ENCODE measurements at places on chromosomes 6 and 20. TPM values are rescaled to one million over a fixed set of nuclear protein-coding genes. Genes with fewer than 3 reads are reported as not detected.

GRCh38 chr20:44698351-44698750 is 16.8 kb upstream of the CCN5 start:
- DNase-seq: no peak

- no peak for DNase-seq
Measured at GRCh38 chr6:73696966-73697655, 1.1 kb downstream of the CD109 start.

DNA sequence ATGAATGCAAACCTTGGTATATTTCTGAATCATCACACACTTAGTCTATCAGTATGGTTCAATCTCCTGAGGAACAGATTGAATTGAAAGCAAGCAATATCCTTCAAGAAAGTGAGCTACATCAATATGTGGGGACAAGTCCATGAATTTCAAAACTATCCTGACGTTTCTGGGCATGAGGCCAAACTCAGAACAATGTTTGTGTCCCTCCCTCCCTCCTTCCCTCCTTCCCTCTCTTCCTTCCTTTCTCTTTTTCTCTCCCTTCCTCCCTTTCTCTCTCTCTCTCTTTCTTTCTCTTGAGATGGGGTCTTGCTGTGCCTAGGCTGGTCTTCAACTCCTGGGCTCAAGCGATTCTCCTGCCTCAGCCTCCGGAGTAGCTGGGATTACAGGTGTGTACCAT is 27.9 kb upstream of the SYNCRIP start:
- DNase-seq: no peak

DNA sequence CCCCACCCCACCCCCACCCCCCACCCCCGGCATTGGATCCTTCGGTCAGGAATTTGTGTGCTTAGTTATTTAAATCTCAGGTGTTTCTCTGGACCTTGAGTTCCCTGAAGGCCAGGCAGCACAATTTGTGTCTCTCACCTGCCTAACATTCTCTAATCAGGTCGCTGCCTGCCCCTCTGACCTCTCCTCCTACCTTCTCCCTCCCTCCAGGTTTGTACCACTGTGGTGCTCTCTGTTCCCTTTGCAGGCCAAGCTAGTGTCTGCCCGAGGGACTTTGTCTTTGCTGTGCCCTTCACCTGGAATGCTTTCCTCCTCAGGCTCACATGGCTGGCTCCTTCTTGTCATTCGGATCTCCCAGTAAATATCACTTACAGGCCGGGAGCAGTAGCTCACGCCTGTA is 131.4 kb upstream of the SLC2A12 start:
- no peak for DNase-seq

GRCh38 chr6:128131036-128131435 is 230.2 kb upstream of the THEMIS start:
- no peak for DNase-seq

DNA sequence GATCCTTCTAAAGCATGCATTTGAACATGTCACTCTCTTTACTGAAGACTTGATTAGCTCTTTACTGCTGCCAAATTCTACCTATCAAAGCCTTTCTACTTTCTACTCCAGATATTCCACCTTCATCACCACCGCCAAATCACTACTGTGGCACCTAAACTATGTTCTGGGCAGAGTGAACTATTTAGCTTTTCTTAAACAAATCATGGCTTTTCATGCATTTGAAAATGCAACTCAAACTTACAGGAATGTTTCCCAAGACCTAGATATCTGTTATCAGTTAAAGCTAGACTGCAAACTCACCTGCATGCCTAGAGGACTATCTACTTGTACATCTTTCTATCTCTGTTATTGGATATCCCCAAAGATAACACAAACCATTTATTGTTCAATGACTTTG is 109.3 kb downstream of the MAFB start:
- DNase-seq: no peak

- DNase-seq: peak; percentile 96
Measured at GRCh38 chr6:33161354-33162331, 30.6 kb downstream of the COL11A2 start.

GRCh38 chr6:11575408-11576033 is 38.0 kb downstream of the TMEM170B start:
- DNase-seq: no peak

- DNase-seq: no peak
Measured at GRCh38 chr6:133504761-133505160, 263.6 kb downstream of the EYA4 start.

- DNase-seq: peak; percentile 58
Measured at GRCh38 chr6:11094411-11094851, 797 bp downstream of the SMIM13 start.

DNA sequence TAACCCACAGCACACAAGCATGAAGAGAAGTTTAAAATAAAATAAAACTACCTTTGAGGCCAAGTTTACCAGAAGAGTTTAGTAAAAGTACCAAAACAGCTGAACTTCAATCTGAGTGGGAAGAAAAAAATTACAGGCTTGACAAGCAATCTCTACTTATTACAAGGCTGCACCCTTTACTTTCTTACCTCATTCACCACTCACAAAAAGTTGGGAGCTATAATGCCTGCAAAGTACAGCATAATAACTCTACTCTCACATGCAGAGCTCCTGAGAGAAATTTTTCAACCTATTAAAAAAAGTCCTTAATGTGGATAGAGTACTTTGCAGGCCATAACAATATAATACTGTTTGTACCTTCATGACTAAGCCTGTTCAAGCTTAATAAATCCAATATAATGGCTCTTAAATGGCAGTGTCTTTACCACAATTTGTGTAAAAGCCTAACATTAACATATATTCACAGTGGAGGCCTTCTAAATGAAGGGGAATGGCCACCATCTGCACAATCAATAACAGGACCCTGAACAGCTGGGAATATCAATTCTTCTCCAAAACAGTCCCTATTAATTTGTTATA is 103.1 kb downstream of the DST start:
- DNase-seq: no peak

DNA sequence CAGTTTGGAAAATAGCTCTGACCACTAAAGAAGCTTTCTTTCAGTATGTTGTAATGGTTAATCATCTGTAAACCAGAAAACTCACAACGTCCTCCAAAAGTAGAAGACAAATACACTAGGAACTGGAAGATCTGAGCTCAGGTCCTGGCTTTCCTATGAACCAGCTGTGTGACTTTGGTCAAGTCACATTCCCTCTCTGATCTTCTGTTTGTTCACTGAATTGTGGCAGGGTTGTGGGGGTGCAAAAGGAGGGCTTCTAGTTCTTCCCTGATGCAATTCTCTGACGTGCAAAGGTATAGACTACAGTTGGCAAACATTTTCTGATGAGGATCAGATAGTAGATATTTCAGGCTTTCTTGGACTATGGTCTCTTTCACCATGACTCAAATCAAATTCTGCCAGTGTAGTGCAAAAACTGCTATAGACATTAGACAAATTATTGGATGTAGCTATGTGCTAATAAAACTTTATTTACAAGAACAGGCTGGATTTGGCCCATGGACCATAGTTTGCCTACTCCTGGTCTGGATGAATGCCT is 44.9 kb downstream of the ATXN1 start:
- DNase-seq: no peak

GRCh38 chr6:107564589-107564951 is 74.7 kb downstream of the SOBP start:
- DNase-seq: no peak

DNA sequence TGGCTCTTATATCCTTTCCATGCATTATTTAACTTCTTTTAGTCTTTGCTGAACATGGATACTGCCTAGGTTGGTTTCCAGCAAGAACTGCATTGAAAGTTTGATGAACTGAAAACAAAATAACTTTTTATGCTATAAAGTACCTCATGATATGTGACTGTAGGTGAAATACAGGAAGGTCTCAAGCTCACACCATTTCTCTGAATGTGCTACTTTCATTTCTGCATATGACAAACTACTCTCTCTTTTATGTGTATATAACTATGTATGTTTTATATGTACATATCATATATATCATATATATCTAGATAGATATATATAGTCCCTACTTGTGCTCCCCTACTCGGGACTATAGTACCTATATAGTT is 65.9 kb downstream of the AIG1 start:
- no peak for DNase-seq

- peak; percentile 99 for DNase-seq
Measured at GRCh38 chr20:3811467-3812258, 8.7 kb upstream of the AP5S1 start.

GRCh38 chr20:25541676-25542075 is 43.7 kb downstream of the NINL start:
- DNase-seq: no peak

The HTR1E gene
- total RNA-seq: not detected

The FAM217A gene
- not detected for total RNA-seq

The TENT5A gene
- 25.5 TPM for total RNA-seq

The SAMD5 gene
- total RNA-seq: 2.1 TPM

The BPIFB4 gene
- not detected for total RNA-seq

Data from aorta (tissue), 5 donors.